Breast epithelium (tissue), 4 donors: ENCODE measurements at places on chromosomes 2 and 18. TPM values are rescaled to one million over a fixed set of nuclear protein-coding genes. Genes with fewer than 3 reads are reported as not detected.

CXCR4 gene
- 80.3 TPM for total RNA-seq

CAVIN2 gene
- 71.4 TPM for total RNA-seq

- no peak for DNase-seq
These were observed 148.2 kb downstream of the NDUFA10 start for GRCh38 chr2:239876948-239877289.

DNA sequence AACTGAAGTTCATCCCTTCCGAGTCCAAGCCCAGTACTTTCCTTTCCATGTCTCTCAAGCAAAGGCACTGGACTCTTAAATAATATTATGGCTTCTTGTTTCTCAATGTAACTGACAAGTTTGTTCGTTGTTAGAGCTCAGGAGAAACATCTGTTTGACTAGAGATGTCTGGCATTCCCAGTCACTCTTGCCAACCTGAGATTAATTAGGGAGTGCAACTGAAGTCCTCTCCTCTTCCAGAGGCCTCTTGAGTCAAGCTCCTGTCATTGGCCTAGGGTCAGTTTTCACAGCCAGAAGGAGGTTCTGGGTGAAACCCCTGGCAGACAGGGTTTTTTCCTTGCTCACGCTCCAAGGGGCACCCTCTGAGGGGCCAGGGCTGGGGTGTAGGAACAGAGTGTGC is 196.1 kb downstream of the AGPS start:
- no peak for DNase-seq

GRCh38 chr2:68853035-68853434 is 18.2 kb downstream of the BMP10 start:
- DNase-seq, result no peak

DNA sequence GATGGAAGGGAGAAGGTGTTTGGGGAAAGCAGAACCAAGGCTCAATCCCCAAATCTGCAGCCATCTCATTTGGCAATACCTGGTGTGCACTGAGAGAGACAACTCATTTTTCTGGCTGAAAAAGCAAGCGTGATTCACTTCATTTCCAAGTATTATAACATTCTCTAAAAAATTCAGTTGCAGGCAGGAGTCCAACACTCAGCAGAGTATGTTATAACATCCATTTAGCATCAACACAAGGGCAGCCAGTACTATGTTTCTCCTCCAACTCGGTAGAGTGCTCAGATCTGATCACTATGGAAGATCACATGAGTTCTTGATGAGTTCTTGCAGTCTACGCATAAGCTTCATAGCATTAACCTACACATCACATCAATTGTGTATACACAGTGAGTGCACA is 99.4 kb upstream of the PID1 start:
- no peak for DNase-seq

GRCh38 chr2:160362541-160362940 is 131.1 kb downstream of the RBMS1 start:
- DNase-seq, result no peak
